Stimulated activated CD8-positive, alpha-beta memory T cell treated with anti-CD3 and anti-CD28 coated beads, Interleukin-4, amount 100 ng/mL, for 4 hours (primary cell): ENCODE measurements at places on chromosomes 4 and X.

DNA sequence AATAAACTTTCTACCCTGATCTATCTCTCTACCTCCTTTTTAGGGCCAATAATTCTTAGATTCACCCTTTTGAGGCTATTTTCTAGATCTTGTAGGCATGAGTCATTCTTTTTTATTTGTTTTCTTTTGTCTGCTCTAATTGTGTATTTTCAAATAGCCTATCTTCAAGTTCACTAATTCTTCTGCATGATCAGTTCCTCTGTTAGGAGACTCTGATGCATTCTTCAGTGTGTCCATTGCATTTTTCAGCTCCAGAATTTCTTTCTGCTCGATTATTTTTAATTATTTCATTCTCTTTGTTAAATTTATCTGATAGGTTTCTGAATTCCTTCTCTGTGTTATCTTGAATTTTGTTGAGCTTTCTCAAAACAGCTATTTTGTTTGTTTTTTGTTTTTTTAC, 11.3 kb downstream of the CXorf58 start:
- DNase-seq, result no peak

DNA sequence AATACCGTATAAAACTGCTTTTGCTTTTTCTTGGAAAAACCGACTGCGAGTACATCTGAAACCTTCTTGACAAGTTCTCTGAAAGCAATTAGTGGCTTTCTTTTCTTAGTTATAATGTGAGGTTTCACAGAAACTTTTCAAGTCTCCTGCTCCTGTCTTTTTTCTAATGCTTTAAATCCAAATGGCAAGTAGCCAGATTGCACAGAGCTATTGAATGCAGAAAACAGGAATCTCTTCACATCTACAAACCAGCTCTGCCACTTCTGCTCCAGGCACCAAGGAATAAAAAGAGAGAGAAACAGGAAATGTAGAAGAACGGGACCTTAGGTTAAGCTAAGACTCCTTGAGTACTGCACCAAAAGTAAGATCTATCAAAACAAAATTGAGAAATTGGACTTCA, 267.3 kb upstream of the TET2 start:
- DNase-seq, result no peak

- no peak for DNase-seq
Observed at GRCh38 chr4:531721-532565, 32.9 kb downstream of the PIGG start.

DNA sequence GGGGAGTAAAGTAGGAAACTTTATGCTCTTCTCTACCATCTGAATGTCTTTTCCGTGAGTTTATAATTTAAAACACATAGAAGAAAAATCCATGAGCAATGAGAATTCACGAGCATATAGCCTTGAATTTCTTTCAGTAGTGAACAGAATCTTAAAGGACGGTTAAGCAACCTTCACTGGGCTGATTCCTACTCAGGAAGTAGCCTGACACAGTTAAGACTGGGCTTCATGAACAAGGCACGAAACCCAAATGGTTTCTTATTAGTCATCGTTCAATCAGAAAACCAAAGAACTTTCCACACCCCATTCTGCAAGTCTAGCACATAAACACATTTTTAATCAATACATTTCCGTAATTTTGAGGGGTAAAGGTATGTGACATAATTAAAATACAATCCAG, 95.8 kb downstream of the SH3KBP1 start:
- DNase-seq, result no peak

- no peak for DNase-seq
Observed at GRCh38 chr4:62210486-62210885, 1010.4 kb downstream of the ADGRL3 start.

DNA sequence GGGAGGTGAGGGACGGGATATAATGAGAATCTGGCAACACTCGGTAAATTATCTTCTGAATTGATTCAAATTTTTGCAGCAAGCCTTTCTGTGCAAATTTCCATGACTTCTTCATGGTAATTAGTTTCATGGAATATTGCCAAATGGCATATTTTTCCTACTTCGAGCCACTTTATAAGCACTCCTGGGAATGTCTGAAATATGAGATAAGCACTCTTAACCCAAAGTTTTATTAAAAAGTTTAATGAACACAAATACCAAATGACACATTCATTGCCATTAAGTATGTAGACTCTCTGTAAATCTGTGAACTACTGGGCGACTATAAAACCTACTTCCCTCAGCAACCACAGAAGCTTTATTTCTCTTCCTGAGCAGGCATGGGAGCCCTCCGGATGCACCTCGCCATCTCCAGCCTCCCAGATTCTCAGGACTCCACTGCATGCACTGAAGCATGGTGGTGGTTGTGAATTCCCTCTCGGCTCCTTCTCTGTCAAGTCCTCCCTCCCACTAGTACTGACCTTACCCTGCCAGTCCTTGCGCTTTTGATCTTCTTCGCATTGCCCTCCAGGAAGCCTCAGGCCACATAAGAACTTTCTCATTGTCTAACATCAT, 154.4 kb upstream of the RPL34 start:
- DNase-seq, result no peak

DNA sequence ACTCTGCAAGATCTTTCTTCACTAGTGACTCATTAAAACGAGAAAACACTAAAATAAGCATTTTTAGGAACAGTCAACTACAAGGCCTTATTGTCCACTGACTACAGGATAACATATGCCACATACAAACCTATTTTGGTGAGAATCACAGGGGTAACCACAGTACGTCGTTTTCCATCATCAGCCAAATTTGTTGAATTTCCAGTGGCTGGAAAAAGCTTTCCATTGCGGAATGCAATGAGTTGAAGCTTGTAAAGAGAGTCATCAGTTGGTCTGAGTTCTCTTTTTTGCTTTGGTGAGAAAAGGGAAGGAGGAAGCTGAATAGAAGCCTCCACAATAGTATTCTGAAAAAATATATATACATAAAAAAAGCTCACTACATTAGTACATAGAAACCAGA, 102.4 kb downstream of the ADGRA3 start:
- no peak for DNase-seq

GRCh38 chrX:16592194-16592770, 57.7 kb upstream of the S100G start:
- no peak for DNase-seq

DNA sequence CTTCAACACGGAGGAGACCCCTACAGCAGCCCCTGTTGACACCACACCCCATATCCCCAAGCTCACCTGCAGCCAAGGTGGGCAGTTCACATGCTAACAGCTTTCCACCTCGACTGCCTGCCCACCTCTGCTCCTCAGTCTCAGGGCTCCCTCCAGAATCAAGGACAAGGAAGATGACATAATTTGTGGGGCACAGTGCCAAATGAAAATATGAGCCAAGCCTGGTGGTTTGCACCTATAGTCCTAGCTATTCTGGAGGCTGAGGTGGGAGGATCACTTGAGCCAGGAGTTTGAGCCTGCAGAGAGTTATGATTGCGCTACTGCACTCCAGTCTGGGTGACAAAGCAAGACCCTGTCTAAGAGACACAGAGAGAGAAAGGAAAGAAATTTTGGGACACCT, 516.3 kb downstream of the BCOR start:
- DNase-seq, result no peak

DNA sequence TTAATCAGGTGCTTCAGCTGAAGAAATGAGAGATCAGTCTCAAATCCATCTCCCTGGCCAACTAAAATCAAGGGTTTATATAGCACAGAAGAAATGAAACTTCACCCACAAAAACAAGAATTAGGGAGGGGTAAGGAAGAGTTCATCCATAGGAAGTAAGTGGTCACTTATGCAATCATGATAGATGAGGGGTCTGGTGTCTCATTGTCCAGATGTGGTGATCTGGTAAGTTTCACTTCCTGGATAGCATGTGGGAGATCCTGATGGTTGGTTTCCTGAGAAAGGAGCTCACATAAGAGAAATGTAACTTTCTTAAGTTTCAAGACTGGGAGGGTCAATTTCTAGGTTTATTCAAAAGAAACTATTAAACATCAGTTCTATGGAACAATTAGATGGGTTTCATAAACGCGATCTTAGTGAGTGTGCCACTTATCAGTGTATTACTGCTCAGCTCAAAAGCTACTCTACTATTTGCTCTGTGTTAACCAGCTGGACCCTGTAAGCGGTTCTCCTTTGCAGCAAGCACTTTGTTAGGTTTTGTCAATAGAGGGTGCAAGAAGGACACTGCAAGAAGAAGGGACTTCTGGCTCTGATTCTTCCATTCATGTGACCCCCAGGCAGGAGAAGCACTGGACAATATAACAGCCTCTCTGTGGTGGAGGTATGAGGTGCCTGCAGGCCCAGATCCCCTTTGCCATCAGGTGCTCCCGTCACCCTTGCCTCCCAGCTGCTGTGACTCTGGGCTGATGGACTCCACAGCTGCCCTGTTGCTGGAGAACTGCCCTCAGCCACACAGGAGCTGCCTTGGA, 35.4 kb upstream of the HPSE start:
- DNase-seq, result no peak

DNA sequence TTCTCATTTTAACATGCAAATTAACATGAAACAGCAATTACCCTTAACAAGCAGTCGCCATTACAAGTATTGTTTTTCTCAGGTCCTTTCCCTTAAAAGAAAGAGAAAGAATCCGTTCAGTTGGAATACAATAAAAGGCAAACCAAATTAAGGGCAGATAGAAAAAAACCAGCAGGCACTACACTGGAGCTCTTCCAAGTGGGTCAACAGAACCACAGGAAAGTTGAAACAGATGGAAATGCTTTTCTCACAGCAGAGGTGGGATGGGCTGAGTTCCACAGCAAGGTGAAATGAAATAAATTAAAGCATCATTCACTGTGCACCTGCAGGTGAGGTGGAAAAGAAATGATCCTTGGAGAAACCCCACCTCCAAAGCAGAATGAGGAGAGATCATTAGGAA, 102.6 kb downstream of the APBB2 start:
- no peak for DNase-seq

GRCh38 chr4:3765271-3766035, 732 bp upstream of the ADRA2C start:
- DNase-seq, result no peak

GRCh38 chr4:4860600-4861389, 1.3 kb downstream of the MSX1 start:
- no peak for DNase-seq

GRCh38 chr4:10529291-10530136, 72.3 kb upstream of the ZNF518B start:
- DNase-seq, result no peak

- no peak for DNase-seq
Observed at GRCh38 chr4:100017637-100018310, 67.7 kb upstream of the H2AZ1 start.

GRCh38 chr4:186348433-186348832, 82.4 kb downstream of the F11 start:
- DNase-seq, result no peak
